ENCODE measurements at places on chromosomes 4 and X. TPM values are rescaled to one million over a fixed set of nuclear protein-coding genes. Genes with fewer than 3 reads are reported as not detected.

DNA sequence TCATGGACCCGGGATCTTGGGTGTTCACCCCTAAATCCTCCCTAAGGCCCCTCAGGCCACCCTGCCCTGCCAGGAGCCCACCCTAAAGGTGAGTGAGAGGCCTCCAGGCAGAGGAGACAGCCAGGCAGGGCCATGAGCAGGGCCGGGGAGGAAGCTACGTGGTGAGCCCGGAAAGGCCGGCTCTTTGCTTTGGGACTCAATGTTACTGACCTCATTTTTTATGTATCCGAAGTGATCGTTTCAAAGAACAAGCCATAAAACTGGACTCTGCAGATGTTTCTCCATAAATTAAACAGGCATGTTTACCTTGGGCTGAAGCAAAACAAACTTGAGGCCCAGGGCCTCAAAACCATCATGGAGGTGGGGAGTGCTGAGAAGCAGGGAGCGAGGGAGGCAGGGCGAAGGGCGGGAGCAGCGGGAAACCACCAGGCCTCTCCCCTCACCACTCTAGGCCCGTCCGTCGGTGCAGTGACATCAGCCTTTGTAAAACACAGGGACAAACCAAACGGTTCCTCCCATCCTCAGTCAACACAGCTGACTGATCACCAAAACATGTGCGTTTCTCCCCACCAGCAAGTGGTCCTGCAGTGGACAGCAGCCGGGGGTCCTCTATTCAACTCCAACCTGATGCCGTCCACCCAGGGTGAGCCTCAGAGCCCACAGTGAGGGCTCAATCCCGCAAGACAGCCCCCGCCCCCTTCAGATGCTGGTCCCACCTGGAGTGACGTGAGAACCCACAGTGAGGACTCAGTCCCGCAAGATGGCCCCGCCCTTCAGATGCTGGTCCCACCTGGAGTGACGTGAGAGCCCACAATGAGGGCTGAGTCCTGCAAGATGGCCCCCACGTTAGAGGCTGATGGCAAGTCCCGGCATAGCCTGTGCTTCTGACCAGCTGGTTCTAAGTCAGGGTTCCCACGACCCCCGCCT, 102.9 kb upstream of the LRPAP1 start:
- H3K4me3 ChIP-seq, result no peak overlapping the region
- no peaks in the 10 kb centered on the region for H3K36me3 ChIP-seq
- DNase-seq, result no peak
- H3K27me3 ChIP-seq, result peaks cover 5% of the 10 kb centered on the region
- no peak overlapping the region for H3K27ac ChIP-seq

GRCh38 chrX:38850807-38851544, 49.7 kb downstream of the MID1IP1 start:
- H3K36me3 ChIP-seq, result no peaks in the 10 kb centered on the region
- no peak for DNase-seq
- no peaks in the 10 kb centered on the region for H3K4me1 ChIP-seq
- no peak overlapping the region for H3K4me3 ChIP-seq

DNA sequence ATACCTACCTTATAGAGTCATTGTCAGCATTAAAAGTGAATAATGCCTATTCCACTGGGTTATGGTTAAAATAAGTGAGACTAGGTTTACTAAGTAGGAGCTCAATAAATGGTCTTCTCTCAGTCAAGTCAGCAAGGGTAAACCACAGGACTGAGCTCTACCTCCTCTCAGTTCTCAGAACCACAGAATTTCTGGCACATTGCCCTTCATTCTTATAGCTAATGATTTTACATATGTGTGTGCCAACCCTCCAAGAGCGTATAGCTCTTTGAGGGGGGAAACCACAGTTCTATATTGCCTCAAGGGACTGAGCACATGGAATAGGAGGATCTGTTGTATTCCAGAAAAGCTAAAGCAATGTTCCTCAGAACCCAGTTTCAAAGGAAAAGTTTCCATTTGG, 124.8 kb downstream of the ATG4A start:
- H3K4me1 ChIP-seq, result no peaks in the 10 kb centered on the region
- H3K36me3 ChIP-seq, result no peaks in the 10 kb centered on the region
- no peak overlapping the region for H3K4me3 ChIP-seq
- no peak for DNase-seq

Gene ADAM29
- total RNA-seq, result not detected

- no peaks in the 10 kb centered on the region for H3K27me3 ChIP-seq
- DNase-seq, result no peak
- no peak overlapping the region for H3K4me3 ChIP-seq
- no peak overlapping the region for H3K27ac ChIP-seq
- H3K36me3 ChIP-seq, result peaks cover 36% of the 10 kb centered on the region
Measured at GRCh38 chr4:98399915-98400314, 138.7 kb downstream of the RAP1GDS1 start.

- no peaks in the 10 kb centered on the region for H3K27me3 ChIP-seq
- no peaks in the 10 kb centered on the region for H3K36me3 ChIP-seq
- no peak for DNase-seq
- no peak overlapping the region for H3K27ac ChIP-seq
- no peak overlapping the region for H3K4me3 ChIP-seq
Measured at GRCh38 chr4:165743422-165743821, 129.6 kb upstream of the TLL1 start.

Gene JAKMIP1
- total RNA-seq, result 44.4 TPM

GRCh38 chr4:1232661-1233621, 16.0 kb downstream of the CTBP1 start:
- H3K27ac ChIP-seq, result no peak overlapping the region
- no peak for DNase-seq
- H3K36me3 ChIP-seq, result peaks cover 57% of the 10 kb centered on the region
- no peaks in the 10 kb centered on the region for H3K27me3 ChIP-seq
- no peak overlapping the region for H3K4me3 ChIP-seq

Gene KCND1
- total RNA-seq, result 4.9 TPM

- H3K4me1 ChIP-seq, result no peaks in the 10 kb centered on the region
- H3K27ac ChIP-seq, result no peak overlapping the region
- H3K36me3 ChIP-seq, result no peaks in the 10 kb centered on the region
- no peak for DNase-seq
Measured at GRCh38 chr4:20288846-20289512, 37.3 kb downstream of the SLIT2 start.

Gene AFAP1
- 6.5 TPM for total RNA-seq

DNA sequence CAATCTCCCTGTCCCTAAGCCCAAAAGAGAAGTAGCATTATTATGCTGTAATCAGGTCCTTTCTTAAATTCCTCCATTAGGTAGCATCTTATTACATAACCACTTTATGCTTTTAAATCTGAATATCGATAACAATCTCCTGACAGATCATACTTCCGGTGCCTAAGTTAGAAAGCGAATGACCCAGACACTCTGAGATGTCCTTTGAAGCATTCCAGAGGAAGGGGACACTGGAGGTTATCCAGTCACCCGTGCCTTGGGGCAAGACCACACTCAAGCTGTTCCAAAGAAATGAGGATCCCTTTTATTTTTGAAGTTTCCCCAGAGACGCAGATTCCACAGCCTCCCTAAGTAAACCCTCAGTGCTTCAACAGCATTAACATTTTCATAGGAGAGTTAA, 125.7 kb downstream of the PALLD start:
- no peaks in the 10 kb centered on the region for H3K4me1 ChIP-seq
- peaks cover 15% of the 10 kb centered on the region for H3K27me3 ChIP-seq
- no peaks in the 10 kb centered on the region for H3K36me3 ChIP-seq
- DNase-seq, result no peak
- no peak overlapping the region for H3K4me3 ChIP-seq

Gene OTUD6A
- total RNA-seq, result not detected

Gene PRR32
- total RNA-seq, result not detected

- DNase-seq, result no peak
- peaks cover 2% of the 10 kb centered on the region for H3K27me3 ChIP-seq
- H3K27ac ChIP-seq, result no peak overlapping the region
- no peak overlapping the region for H3K4me3 ChIP-seq
Measured at GRCh38 chr4:49036528-49036927, 50.5 kb downstream of the CWH43 start.

GRCh38 chr4:175891231-175891630, 79.2 kb upstream of the GPM6A start:
- no peaks in the 10 kb centered on the region for H3K4me1 ChIP-seq
- H3K27me3 ChIP-seq, result no peaks in the 10 kb centered on the region
- H3K36me3 ChIP-seq, result no peaks in the 10 kb centered on the region
- DNase-seq, result no peak

DNA sequence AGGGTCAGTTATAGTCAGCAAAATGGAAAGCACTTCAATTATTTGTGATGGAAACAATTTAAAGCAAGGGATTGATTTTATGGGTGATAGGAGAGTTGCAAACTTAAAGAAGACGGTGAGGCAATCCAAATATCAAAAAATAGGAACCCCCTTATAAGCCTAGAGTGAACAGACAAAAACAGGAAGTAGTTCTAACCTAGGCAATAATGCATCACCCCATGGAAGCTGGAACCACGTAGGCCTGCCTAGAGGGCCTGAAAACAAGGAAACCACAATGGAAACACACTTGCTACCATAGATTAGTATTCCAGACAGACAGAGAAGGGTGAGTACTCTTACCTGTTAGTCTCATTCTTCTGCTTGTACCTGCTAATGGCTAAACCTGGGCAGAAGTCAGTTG, 13.5 kb upstream of the GK2 start:
- no peak overlapping the region for H3K4me3 ChIP-seq
- no peaks in the 10 kb centered on the region for H3K27me3 ChIP-seq
- H3K4me1 ChIP-seq, result no peaks in the 10 kb centered on the region

- peak overlapping the region; percentile 90 for H3K4me3 ChIP-seq
- DNase-seq, result no peak
- H3K27me3 ChIP-seq, result no peaks in the 10 kb centered on the region
- peaks cover 5% of the 10 kb centered on the region for H3K36me3 ChIP-seq
- H3K27ac ChIP-seq, result peak overlapping the region; percentile 89
- H3K4me1 ChIP-seq, result peaks cover 25% of the 10 kb centered on the region
Measured at GRCh38 chrX:110318664-110318968, 731 bp upstream of the AMMECR1 start.

Gene TRO
- total RNA-seq, result 1.5 TPM

GRCh38 chr4:159075531-159075932, 27.3 kb upstream of the RAPGEF2 start:
- H3K27ac ChIP-seq, result no peak overlapping the region
- no peaks in the 10 kb centered on the region for H3K27me3 ChIP-seq
- peaks cover 32% of the 10 kb centered on the region for H3K4me1 ChIP-seq

GRCh38 chr4:41135801-41136200, 78.5 kb downstream of the APBB2 start:
- H3K4me1 ChIP-seq, result no peaks in the 10 kb centered on the region
- DNase-seq, result no peak
- H3K36me3 ChIP-seq, result no peaks in the 10 kb centered on the region
- H3K27me3 ChIP-seq, result peaks cover 2% of the 10 kb centered on the region
- H3K27ac ChIP-seq, result no peak overlapping the region

- H3K27me3 ChIP-seq, result peaks cover 32% of the 10 kb centered on the region
- H3K4me1 ChIP-seq, result peaks cover 10% of the 10 kb centered on the region
- H3K36me3 ChIP-seq, result no peaks in the 10 kb centered on the region
- no peak overlapping the region for H3K27ac ChIP-seq
Measured at GRCh38 chr4:180058691-180059215, 2184.4 kb upstream of the TENM3 start.

Gene INTU
- total RNA-seq, result not detected

- no peaks in the 10 kb centered on the region for H3K36me3 ChIP-seq
- no peaks in the 10 kb centered on the region for H3K27me3 ChIP-seq
- no peak overlapping the region for H3K4me3 ChIP-seq
- no peak for DNase-seq
- no peak overlapping the region for H3K27ac ChIP-seq
- H3K4me1 ChIP-seq, result no peaks in the 10 kb centered on the region
Measured at GRCh38 chr4:74897386-74897785, 35.5 kb upstream of the PARM1 start.

GRCh38 chr4:154120006-154120676, 331.3 kb upstream of the SFRP2 start:
- DNase-seq, result no peak
- no peak overlapping the region for H3K27ac ChIP-seq
- H3K4me1 ChIP-seq, result no peaks in the 10 kb centered on the region
- no peaks in the 10 kb centered on the region for H3K27me3 ChIP-seq

DNA sequence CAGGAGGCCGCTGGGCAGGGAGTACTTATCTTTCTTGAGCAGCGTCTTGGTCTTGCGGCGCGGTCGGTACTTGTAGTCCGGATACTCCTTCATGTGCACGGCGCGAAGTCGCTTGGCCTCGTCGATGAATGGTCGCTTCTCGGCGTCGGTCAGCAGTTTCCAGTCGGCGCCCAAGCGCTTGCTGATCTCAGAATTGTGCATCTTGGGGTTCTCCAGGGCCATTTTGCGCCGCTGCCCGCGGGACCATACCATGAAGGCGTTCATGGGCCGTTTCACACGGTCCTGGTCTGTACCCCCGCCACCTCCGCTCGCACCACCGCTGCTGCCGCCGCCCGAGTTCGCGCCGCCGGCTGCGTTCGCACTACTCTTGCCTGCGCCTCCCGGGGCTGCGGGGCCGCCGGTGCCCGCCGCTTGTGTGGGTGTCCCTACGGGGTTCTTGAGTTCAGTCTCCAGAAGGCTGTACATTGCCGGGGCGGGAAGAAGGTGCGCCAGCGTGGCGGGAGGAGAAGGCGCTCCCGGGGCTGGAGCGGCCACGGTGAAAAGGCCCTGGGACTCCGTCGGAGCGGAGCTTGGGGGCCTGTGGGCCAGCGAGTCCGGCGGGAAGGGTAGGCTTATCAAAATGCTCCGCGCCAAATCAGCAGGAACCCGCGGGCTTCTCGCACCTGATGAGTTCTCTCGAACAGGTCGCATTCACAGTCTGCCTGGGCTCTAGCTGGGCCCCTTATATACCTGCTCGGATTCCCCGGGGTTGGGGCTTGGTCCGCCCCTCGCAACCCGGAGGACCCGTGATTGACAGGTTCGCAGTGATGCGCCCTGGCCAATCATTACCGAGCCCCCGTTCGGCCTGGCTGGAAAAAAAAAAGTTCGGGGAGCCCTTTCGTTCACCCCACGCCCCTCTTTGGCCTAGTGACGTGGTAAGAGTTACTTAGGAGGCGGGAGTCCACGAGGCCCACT, at the start of gene SOX3:
Gene SOX3, minus strand, starts transcription at position 699 of the 954 bp plus-strand sequence. Its CDS starts 9 bp downstream, at position 690.
- peaks cover 3% of the 10 kb centered on the region for H3K4me1 ChIP-seq
- H3K27me3 ChIP-seq, result peaks cover 61% of the 10 kb centered on the region
- H3K36me3 ChIP-seq, result peaks cover 2% of the 10 kb centered on the region
- H3K27ac ChIP-seq, result no peak within 1 kb of the TSS

DNA sequence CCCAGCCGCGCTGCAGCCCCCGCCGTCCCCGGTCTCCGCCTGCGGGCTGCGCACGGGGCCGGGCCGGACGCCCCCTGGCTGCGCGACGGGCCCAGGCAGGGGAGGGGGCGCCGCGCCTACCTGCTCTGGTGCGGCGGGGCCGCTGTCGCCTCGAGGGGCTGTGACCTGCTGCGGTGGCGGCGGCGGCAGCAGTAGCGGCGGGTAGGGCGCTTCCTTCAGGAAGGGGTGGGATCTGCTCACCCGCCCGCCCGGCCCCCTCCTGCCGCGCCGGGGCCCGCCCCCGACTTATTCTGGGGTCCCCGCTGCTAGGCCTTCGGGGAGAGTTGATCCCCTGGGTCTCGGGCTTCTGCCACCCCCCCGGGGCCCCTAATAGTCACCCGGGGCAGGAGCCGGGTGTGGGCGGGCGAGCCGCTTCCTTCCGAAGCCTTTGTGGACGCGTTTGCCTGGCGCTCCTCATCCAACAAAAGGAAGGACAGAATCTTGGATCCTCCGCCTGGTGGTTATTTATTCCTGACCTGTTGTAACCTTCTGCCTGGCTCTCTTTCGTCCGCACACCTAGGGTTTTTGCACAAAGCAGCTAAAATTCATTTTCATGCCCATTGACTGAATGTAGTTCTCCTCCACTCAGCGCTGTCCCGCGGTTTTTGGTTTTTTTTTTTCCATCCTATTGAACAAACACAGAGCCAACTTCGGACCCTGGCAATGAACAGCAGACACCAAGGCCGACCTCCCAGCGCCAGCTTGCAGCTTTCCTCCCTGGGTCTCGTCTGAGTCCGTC, at the start of gene TMEM150C:
Gene TMEM150C, minus strand, starts transcription at position 203 of the 778 bp plus-strand sequence. CDS start 57,331 bp downstream, outside the sequence.
- peak within 1 kb of the TSS; percentile 51 for H3K4me3 ChIP-seq
- DNase-seq, result no peak
- peaks cover 7% of the 10 kb centered on the region for H3K36me3 ChIP-seq
- peaks cover 13% of the 10 kb centered on the region for H3K4me1 ChIP-seq
- peaks cover 58% of the 10 kb centered on the region for H3K27me3 ChIP-seq
- no peak within 1 kb of the TSS for H3K27ac ChIP-seq

Gene BCLAF3
- 8.6 TPM for total RNA-seq

Gene EVC
- 4.7 TPM for total RNA-seq

Data from activated CD4-positive, alpha-beta memory T cell treated with anti-CD3 and anti-CD28 coated beads, Interleukin-2, amount 10 ng/mL, durations not matched to agents 7 days and 5 days (primary cell).